OCI-M1 (cell line): ENCODE measurements at places on chromosomes 1 and 21.

GRCh38 chr1:6599141-6599975, 3.3 kb downstream of the KLHL21 start:
- DNase-seq = no peak

DNA sequence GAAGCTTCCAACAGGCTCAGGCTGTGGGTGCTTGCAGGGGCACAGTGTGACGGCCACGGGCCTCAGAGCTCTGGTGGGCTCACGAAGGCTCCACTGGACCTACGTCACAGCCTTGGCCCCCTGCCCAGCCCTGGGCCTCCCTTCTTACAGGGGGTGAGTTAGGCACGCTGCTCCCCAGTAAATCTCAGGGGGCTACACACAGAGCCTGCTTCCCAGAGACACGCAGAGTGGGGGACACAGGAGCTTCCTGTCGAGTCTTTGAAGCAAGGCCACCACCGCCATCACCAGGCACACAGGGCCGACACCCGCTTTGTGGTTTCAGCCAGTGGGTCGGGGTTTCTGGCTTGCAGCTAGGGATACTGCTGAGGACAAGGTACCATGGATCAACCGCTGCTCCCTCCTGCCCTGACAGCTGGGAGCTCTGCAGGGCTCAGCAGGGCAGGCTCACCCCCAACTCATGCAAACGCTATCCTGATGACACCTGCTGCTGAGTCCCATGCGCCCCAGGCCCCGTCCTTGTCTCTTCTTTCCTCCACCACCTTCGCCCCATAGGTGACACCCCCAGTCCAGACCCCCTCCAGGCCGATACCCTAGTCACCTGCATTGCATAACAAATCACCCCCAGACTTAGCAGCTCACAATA, 5.5 kb upstream of the CFAP410 start:
- no peak for DNase-seq

DNA sequence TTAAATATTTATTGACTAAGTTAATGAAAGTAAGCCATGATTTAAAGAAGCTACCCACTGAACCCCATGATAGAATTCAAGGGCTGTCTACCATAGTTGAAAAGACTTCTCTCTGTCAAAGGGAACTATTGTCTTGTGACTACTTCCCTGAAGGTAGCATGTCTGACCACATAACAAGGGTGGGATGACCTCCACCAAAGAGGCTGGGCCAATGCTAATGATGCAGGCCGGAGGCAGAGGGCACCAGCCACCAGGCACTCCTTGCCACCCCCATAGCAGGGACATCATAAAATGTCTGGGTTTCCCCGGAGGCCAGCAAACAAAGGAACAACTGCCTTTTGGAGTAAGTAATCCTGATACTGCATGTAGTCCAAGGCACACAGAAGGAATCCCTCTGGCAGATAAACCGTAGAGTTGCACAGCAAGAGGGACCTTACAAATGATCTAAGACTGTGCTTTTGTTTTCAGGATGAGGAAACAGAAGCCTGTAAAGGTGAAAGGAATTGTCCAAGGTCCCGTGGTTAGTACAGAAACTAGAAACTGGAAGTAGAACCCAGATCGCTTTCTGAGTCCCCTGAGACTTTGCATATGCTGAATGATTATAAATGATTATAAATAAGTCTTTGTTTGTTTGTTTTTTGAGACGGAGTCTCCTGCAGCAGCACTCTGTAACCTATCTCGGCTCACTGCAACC, 33.5 kb upstream of the ITPKB start:
- no peak for DNase-seq

- DNase-seq = no peak
These were observed 96.2 kb downstream of the BEND5 start for GRCh38 chr1:48680411-48681035.

GRCh38 chr1:234619794-234620247, 9.8 kb upstream of the IRF2BP2 start:
- DNase-seq = no peak

DNA sequence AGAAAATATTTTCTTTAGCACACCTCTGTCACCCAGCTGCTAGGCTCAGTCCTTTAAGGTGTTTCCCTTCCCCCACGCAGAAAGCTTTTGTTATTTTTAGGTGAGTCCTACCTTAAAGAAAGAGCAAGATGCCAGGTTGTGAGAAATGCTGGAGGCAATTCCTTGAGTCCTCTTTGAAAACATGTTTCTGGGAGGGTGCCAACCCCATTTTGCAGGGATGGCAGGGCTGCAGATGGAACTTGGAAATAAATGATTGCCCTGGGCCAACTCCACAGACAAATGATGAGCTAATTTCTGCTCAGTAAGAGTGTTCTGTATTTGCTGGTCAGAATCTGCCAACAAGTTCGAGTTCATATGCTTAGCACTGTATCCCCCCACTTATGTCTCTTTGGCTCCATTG, 119.2 kb upstream of the RAB3GAP2 start:
- no peak for DNase-seq

DNA sequence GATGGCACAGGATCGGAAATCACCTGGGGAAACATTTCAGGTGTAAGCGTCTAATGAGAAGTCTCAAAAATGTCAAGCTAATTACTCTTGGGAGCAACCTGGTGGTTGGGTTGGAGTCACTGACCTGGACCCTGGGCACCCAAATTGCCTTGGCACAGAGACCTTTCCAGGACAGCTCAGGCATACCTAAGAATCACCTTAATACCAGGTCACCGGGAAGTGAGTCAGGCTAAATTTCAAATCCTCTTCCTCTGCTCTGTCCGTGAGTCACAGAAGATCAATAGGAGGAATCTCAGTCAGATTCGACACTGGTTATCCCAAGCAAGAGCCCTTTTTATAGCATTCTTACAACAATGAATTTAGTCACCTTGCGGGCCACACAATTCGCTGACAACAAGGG, 179.6 kb upstream of the CAMK1G start:
- DNase-seq = no peak

GRCh38 chr1:156822680-156823079, 6.0 kb upstream of the SH2D2A start:
- DNase-seq = no peak

DNA sequence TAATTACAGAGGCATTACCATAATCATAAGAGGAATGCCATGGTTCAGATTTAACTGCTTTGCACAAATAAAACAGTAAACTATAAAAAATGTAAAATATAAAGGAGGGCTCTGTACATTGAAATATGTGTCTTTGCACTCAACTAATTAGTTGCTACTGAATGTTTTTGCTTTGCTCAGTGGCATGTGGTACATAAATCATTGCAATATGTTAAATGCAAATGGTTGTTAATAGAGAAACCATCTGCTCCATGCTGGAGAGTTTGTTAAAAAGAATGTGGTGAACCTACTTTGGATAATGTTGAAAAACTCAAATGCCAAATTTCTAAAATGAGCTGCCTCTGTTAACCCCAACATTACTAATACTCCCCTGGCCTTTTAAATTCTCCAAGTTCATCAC, 201.5 kb downstream of the NTNG1 start:
- DNase-seq = no peak

DNA sequence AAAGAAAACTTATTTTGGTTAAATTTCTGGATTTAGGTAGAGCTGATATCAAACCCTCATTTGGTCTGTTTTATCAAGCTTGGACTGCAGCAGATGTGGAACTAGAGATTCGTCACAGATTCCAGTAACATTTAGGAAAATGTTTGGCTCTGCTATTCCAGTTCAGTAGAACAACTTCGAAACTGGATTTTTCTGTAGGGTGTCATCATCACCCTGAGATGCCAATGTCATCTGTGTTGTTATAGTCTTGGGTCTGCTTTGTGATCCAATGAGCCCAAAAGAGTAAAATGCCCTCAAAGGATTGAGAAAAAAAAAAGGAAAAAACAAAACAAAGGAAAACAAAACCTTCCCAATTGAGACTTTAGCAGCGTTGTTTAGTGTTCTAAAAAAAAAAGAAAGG, 55.4 kb downstream of the LAMC2 start:
- no peak for DNase-seq

- no peak for DNase-seq
These were observed 4.5 kb downstream of the COG2 start for GRCh38 chr1:230646710-230647302.

GRCh38 chr1:229665912-229666558, 40.0 kb downstream of the URB2 start:
- DNase-seq = no peak

DNA sequence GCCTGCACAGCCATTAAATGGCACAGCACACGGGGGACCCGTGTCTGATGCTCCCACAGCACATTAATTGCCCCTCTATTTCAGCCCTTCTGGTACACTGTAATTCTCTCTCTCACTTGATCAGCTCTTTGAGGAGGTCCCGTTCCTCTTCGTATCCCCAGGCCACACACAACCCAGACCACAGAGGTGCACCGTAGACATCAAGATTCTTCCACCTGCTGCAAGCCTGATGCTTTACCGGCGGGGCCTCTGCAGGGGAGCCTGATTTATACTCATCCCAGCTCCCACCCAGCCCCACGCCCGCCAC, 759 bp downstream of the SMYD3 start:
- no peak for DNase-seq

DNA sequence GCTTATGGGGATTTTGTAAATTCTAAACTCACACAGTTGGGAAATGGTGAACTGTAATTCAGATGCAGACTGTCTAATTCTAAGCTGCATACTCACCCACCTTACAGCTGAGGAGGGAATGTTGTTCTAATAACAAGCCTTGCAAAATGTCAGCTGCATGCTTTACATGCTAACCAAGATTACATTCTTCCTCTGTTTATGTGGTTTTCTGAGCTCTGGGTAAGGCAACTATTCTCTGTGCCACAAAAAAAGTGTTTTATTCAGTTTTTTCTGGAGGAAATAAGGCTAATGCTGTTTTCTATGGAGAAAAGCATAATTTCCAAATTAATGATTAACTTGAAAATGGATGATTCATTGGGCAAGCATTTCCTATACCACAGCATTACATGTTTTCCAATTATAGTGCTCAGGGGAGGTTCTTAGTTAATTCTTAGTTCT, 64.9 kb downstream of the RGS13 start:
- DNase-seq = peak; percentile 41

GRCh38 chr1:170461291-170461747, 70.6 kb upstream of the GORAB start:
- no peak for DNase-seq

GRCh38 chr1:83763361-83764095, 235.4 kb downstream of the TTLL7 start:
- no peak for DNase-seq

GRCh38 chr1:229203030-229203751, 67.7 kb upstream of the RAB4A start:
- peak; percentile 16 for DNase-seq

DNA sequence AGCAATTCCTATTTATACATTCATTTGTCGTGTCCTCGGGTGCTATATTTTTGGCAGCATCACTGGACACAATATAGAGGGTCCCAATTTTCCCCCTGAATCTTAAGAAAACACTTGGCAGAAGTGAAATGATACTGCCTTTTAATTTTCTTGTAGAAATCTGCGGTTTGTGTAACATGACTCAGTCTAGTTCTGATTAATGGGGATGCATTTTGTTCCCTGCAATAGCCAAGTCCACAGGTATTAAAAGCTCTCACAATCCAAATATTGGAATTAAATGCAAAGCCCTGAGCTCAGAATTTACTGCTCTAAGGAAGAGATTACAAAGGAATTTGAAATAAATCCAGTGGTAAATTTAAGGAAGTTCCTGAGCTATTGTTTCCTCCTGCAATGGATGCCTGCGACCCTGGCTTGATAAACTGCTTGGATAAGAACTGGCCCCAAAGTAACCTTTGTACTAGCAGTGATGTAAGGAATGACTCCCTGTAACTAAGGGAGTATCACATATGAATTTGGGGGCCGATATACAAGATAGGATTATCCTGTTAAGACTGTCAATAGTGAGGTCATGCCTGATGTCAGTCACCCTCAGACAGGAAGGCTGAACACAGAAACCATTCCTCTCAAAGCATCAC, 349.7 kb upstream of the C1orf87 start:
- no peak for DNase-seq

DNA sequence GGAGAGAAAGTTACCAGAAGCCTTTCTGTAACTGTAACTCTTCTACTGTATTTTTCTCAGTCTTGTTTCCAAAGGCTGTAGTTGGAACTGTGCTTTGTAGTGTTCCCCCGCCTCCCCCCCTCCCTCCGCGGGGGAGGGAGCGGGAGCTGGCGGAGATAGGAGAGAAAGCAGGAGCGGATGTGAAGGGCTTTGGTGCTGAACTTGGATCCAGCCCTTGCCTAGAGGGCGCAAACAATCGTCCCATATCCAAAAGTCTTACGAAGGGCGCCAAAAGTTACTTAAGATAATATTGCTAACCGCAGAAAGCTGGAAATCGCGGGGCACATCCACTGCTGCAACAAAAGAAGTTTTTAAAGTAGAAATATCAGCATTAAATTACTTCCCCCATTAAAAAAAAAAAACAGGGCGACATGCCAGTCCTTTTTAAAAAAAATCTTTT, 2.4 kb upstream of the NFIA start:
- peak; percentile 93 for DNase-seq

- DNase-seq = no peak
These were observed 28.4 kb downstream of the POFUT2 start for GRCh38 chr21:45259206-45259840.

GRCh38 chr1:204314171-204314892, 45.4 kb downstream of the PLEKHA6 start:
- no peak for DNase-seq

DNA sequence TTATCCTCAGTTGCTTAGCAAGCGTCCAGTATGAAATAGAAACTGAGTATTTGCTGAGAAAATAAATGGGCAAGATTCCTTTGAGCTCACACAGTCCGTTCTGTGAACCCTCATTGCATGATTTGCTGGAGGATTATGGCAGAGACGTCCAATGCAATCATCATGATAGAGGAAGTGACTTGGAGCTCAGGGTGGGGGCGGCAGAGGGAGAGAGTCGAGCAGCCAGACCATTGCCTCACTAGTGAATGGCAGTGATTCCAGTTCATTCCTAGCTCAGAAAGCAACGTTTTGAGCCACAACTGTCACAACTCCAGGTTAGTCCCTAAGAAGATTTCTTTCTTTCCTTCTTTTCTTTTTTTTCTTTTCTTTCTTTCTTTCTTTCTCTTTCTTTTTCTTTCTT, 27.5 kb upstream of the COL9A2 start:
- DNase-seq = peak; percentile 65

DNA sequence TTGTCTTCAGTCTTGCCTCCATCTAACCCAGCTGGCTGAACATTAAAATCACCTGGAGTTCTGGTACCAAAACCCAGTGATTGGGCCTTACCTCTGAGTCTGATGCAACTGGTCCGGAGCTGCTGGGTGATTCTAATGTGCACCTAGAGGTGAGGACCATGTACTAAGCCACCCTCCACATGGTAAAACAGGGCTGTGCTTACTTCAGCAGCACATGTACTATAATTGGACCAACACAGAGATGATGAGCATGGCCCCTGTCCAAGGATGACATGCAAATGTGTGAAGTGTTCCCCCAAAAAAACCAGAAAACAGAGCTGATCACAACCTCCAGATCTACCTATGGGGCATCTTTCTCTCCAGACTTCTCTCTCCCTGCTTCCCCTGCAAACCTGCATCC, 37.0 kb downstream of the ELK4 start:
- DNase-seq = no peak

- DNase-seq = no peak
These were observed 64.9 kb downstream of the TNR start for GRCh38 chr1:175678471-175678870.
